NCI-H2107 (cell line): ENCODE measurements at places on chromosomes 3 and 15.
A peak's percentile ranks its signal among the peaks of the same experiment; 100 is the strongest.

DNA sequence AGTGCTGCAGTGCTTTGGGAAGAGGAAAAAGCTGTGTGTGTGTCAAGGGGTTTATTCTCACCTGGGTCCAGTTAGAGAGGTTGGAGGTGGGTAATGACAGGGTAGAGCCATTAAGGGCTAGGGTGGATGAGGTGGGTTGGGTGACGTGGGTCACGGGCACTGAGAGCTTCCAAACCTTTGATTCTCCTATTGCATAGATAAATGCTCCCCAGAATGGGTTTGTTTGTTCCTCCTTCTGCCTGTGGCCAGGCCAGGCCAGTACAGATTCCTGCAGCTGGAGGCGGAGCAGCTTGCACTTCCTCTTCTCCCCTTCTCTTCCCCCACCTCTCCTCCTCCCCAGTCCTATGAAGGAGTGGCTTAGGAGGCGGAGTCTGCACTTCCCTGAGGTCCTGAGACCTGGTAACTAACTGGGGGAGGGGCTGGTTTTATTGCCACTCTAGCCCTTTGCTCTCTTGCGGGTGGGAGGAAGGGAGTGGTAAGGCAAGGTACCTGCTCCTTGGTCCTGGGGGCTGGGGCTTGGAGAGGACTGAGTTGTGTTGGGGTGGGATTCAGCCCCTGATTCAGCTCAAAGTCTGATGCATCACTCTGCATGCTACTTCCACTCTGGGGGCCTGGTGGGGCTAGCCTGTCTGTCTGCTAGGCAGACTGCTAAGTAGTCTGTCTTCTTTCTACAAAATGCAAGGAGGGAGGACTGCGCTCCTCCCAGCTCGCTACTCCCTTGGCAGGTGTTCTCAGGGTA is 3.5 kb downstream of the SPINT1 start:
- DNase-seq, result peak; percentile 11

- DNase-seq, result no peak
These were observed 184.5 kb downstream of the NR1D2 start for GRCh38 chr3:24129549-24129948.

DNA sequence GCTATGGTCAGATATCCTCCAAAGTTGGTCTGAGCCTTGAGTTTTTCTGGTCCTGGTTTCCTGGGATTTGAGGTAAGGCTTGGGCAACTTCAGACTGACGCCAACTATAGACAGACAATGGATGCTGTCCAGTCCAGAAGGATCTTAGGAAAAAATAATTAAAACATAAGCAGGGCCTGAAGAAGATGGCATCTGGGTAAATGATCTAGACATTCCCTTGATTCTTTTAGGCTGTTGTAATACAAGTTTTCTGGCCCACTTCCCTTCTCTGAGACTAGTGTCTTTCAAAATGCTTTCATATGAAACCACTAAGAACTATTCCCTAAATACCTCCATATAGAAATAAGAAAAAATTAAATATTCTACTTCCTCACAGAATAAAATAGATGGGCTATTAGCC is 47.7 kb upstream of the PLXND1 start:
- DNase-seq, result no peak

GRCh38 chr3:23748398-23749110 is 57.2 kb upstream of the UBE2E1 start:
- no peak for DNase-seq

- no peak for DNase-seq
These were observed 107.0 kb downstream of the TCF12 start for GRCh38 chr15:57025264-57025926.

DNA sequence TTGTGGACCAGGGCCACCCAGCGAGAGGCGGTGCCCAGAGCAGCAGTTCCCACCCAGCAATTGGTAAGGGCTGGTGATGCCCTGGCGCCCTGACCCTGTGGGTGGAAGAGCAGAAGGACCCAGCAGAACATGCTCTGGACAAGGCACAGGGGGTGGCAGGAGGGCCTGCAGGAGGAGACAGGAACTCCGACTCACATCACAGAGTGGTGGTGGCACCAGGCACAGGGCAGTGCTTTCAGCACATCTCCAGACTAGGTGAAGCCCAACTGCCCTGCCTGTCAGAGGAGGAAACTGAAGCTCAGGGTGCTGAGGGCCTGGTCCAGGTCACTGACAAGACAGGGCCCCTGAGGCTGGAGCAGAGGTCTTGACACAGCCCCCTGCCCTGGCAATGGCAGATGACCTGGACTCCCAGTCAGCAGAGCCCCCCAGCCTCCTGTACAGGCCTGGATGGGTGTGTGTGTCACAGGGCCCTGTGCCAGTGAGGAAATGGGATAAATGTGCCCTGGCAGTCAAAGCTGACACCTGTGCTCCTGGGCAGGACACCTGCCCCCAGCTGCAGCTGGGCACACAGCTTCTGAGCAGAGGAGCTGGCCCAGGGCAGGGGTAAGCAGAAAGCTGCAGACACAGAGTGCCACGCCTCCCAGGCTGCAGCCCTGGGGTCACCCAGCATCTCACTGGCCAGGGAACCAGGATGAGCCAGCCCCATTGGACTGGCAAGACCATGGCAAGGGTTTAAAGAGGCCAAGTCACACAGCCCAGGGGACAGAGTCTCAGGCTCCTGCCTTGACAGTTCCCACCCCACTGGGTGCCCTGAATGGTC is 11.4 kb downstream of the KLF15 start:
- no peak for DNase-seq

- DNase-seq, result no peak
These were observed 63.3 kb downstream of the BOC start for GRCh38 chr3:113274425-113275257.

GRCh38 chr3:14991818-14992612 is 44.6 kb downstream of the NR2C2 start:
- no peak for DNase-seq

GRCh38 chr15:69679623-69680228 is 227.1 kb downstream of the RPLP1 start:
- DNase-seq, result no peak

- DNase-seq, result no peak
These were observed 10.6 kb upstream of the POU1F1 start for GRCh38 chr3:87287011-87287410.

DNA sequence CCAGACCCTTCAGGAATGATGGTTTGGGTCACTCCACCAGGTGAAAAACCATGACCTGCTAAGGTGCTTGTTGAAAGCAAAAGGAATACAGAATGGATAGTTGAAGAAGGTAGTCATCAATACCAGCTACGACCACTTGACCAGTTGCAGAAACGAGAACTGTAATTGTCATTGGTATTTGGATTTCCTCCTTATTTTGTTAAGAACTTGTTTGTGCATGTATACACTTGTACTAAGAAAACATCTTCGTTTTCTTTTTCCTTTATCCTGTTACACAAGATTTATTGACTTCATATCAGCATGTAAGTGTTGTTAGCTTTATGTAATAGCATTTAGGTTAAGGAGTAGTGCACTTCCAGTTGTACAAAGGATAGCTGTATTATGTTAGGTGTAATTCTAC is 261.8 kb downstream of the MCTP2 start:
- no peak for DNase-seq

DNA sequence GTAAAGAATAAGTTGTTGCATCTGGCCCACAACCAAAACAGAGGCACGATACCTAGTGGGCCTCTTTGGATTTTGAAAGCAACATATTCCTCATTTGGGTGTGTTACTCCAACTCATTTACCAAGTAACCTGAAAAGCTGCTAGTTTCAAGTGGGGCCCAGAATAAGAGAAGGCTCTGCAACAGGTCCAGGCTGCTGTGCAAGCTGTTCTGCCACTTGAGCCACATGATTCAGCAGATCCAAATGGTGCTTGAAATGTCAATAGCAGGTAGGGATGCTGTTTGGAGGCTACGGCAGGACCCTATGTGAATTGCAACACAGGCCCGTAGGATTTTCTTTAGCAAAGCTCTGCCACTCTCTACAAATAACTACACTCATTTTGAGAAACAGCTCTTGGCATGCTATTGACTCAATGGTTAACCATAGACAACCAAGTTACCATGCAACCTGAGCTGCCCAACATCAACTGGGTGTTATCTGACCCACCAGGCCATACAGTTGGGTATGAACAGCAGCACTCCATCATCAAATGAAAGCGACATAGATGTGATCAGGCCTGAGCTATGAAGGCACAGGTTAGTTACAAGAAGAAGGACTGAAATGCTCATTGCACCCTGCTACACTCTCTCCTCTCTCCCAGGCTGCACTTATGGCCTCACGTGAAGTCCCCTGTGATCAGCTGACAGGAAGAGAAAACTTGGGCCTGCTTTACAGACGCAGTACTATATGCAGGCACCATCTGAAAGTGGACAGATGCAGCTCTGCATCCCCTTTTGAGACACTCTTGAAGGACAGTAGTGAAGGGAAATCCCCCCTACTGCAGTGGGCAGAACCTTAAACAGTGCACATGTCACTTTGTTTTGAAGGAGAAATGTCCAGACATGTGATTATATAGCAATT is 9.5 kb upstream of the MCF2L2 start:
- no peak for DNase-seq

DNA sequence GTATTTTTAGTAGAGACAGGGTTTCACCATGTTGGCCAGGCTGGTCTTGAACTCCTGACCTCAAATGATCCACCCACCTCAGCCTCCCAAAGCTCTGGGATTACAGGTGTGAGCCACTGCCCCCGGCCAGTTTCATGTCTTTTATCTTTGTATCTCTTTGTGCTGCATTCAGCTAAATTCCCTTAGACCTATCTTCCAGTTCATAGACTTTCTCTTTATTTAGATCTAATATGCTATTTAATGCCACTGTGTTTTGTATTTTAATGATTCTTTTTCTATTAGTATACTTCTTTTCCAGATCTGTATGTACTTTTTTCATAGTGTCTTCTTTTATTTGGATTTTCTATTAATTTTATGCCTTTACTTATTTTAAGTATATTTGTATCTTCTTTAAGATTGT is 14.9 kb downstream of the MINAR1 start:
- no peak for DNase-seq

DNA sequence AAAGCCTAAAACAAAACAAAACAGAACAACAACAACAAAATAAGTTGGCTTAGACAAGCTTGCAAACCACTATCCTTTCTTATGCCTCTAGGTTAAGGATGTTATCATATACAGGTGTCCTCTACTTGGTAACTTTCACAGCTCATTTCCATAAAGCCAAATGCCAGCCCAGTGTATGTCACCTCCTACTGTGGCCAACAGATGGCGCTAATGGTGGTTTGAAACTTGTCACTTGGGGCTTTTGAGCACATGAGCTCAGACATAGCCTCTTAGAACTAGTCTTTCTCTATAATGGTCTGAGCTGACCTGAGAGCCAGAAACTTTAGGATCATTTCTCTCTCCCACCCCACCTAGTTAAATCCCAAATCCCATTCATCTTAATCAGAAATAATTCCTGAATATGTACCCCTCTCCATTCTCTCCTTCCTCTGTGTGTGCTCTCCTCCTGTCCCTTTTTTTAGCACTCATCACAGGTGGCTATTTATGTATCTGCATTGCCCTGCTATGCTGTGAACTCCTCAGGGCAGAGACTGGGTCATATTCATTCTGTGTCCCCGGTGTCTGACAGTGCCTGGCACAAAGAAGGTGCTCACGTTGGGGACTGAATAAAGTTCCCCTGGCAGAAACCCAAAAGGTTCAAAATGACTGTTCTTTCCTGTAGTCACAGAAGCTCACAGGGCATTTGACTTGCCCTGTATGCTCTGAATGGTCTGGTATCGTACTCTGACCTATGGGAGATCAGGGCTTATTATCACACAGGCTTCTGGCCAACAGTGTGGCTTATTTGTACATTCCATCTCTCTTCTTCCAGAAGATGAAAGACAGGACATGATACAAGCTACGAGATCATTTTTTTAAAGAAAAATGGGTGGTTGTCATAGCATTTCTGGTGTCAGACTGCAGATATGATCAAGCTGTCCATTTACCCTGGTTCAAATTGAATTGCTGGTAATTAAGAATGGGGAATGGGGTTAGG is 319.3 kb upstream of the AZI2 start:
- DNase-seq, result no peak

DNA sequence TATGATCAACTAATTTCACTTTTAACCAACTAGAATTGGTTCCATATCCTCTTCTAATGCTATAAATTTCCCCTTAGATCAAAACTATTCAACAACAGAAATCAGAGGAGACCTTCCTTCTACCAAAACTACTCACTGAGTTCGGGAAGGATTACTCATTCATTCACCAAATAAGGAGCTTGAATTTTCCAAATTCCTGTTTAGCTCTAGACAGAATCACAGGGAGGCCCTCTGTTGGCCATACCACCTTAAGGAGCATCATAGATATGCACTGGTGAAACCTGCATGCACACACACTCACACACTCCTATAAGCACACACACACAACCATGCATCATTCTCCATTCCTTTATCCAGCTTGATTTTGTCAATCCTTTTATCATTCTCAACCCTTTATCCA is 49.0 kb downstream of the SUCLG2 start:
- DNase-seq, result no peak

DNA sequence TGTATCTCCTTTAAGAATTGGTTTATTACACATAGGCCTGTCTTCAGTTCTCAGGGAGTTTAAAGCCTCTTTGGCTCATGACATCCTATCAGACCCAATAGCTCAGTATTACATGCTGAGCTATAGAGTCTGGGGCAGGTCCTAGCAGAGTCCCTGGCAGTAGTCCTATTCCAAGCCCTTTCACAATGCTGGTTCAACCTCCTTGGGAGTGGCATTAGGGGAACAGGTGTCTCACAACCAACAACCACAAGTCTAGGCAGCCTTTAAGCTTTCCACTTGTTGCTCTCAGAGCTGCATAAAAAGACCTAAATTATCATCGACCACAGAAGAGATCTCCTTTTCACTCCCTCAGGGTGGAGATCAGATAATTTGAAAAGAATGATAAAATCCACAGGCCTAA is 22.8 kb upstream of the C2CD4B start:
- no peak for DNase-seq

GRCh38 chr15:96766366-96766765 is 435.9 kb downstream of the NR2F2 start:
- no peak for DNase-seq

DNA sequence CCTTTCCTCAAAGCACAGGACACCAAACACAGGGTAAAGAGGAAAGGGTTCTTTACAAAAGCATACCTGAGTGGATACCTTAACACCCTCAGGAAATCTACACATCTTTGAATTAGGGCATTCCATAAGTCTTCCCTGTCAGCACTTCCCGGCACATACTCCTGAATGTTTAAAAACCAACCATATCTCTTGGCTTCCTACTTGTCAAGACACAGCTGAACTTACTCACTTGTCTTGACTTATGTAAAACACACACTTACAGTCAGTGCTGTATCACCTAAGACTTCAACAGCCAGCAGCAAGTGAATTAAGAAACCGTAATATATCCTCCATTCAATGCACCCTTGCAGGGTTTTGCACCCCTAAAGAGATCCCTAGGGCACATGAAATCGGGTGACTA is 17.5 kb downstream of the IL1RAP start:
- no peak for DNase-seq

DNA sequence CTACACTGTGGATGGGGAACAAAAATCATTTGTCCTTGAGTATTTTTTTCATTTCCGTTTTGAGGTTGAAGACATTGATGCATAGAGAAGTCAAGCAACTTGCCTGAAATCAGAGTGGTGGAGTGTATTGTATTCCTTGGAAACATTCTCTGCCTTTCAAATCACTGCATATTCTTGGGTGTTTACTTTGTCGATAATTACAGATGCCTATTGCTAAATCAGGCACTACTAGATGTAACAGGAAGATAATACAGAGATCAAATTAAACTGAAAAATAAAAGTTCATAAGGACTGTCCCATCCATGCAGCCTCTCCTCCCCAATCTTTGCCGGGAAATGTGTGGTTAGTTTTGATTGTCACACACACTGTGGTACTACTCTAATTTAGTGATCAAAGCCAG is 37.4 kb upstream of the VEPH1 start:
- no peak for DNase-seq
